ENCODE measurements at places on chromosomes 16 and 17. TPM values are rescaled to one million over a fixed set of nuclear protein-coding genes. Genes with fewer than 3 reads are reported as not detected.
A peak's percentile ranks its signal among the peaks of the same experiment; 100 is the strongest.

Gene AIPL1
- not detected for total RNA-seq

Gene ITGB4
- 3.4 TPM for total RNA-seq

Gene CCDC78
- total RNA-seq = 8.5 TPM

Gene SEPTIN12
- 0.40 TPM for total RNA-seq

Gene CMTM2
- total RNA-seq = not detected

Gene KRT34
- not detected for total RNA-seq

Gene C16orf92
- total RNA-seq = not detected

Gene ABCA3
- total RNA-seq = 3.3 TPM

Gene CDH5
- not detected for total RNA-seq

Gene OTOP3
- total RNA-seq = not detected

Gene GAS2L2
- 0.09 TPM for total RNA-seq

GRCh38 chr16:90032674-90033331 is 13.5 kb upstream of the DBNDD1 start:
- no peak for DNase-seq
- no peak overlapping the region for H3K27ac ChIP-seq
- H3K4me1 ChIP-seq = no peaks in the 10 kb centered on the region
- H3K36me3 ChIP-seq = peaks cover 50% of the 10 kb centered on the region

DNA sequence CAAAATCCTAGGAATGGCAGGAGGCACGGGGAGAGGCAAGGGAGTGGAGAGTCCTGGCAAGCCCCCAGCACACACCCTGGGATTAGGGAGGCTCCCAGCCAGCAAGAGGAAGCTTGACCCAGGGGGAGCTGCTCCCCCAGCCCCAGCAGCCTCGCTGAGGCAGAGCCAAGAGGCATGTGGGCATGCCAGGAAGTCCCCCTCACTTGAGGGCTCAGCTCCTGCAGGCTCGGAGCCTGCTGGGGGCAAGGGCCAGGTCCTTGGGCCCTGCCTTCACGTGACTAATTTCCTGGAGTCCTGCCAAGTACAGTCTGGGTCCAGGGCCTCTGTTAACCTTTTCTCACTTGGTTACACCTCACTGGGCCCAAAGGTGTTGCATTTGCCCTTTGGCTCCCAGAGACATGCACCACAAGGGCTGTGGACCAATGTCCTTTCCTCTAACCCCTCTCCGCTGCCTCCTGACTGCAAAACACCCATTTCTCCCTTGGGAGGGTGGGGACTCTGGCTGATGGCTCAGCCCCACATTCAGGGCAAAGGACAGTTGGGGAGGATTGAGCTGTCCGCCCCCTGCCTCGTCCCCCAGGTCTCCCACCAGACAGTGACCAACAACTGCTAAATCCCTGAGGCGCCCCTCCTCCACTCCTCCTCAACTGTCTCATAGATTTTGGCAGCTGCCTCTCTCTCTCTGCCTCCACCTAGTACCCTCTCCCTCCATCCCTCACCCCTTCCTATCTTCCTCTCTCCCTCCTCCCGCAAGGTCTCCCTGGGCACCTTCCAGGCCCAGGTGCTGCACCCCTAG is 4.4 kb upstream of the SLC47A2 start:
- no peak overlapping the region for H3K27ac ChIP-seq
- H3K27me3 ChIP-seq = no peaks in the 10 kb centered on the region
- H3K36me3 ChIP-seq = no peaks in the 10 kb centered on the region
- no peaks in the 10 kb centered on the region for H3K4me1 ChIP-seq
- DNase-seq = peak; percentile 43
- H3K4me3 ChIP-seq = no peak overlapping the region

GRCh38 chr17:35152421-35153140 is 5.0 kb downstream of the UNC45B start:
- no peak overlapping the region for H3K27ac ChIP-seq
- H3K27me3 ChIP-seq = no peaks in the 10 kb centered on the region
- H3K4me1 ChIP-seq = no peaks in the 10 kb centered on the region

GRCh38 chr16:49200223-49200820 is 81.3 kb downstream of the CBLN1 start:
- no peaks in the 10 kb centered on the region for H3K4me1 ChIP-seq
- no peaks in the 10 kb centered on the region for H3K36me3 ChIP-seq
- no peak for DNase-seq

GRCh38 chr17:40326014-40326831 is 17.2 kb downstream of the RARA start:
- H3K36me3 ChIP-seq = no peaks in the 10 kb centered on the region
- no peak overlapping the region for H3K27ac ChIP-seq
- peaks cover 12% of the 10 kb centered on the region for H3K4me1 ChIP-seq
- H3K4me3 ChIP-seq = no peak overlapping the region
- no peaks in the 10 kb centered on the region for H3K27me3 ChIP-seq
- no peak for DNase-seq

GRCh38 chr17:17841601-17842025 is 4.8 kb upstream of the SREBF1 start:
- peak; percentile 73 for DNase-seq
- no peak overlapping the region for H3K4me3 ChIP-seq
- H3K36me3 ChIP-seq = no peaks in the 10 kb centered on the region
- H3K27me3 ChIP-seq = no peaks in the 10 kb centered on the region

DNA sequence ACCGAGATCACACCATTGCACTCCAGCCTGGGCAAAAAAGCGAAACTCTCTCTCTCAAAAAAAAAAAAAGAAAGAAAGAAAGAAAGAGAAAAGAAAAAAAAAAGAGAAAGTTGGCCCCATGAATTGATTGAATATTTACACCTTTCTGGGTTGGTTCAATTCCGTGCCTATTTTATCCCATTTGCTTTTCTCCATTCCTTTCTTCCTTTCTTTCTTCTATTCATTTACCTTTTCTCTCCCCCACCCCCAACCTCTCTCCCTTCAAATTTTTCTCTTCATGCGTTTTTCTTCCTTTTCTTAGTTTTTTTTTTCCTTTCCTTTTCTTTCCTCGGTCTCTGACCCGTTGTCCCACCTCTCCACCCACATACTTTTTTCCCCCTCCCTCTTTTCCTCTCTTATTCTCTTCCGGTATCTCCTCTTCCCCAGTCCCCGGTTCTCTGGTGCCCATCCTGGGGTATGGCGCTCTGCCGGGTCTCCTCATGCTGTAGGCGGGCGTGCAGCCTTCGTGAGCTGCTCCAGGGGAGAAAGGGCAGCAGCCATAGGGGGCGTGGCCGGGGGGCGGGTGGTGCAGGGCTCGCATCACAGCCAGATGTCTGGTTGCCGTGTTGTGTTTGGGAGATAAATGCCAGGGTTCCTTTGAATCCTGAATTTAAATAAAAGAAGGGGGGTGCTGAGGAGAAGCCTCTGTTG is 5.3 kb upstream of the COL1A1 start:
- no peaks in the 10 kb centered on the region for H3K36me3 ChIP-seq
- H3K27ac ChIP-seq = no peak overlapping the region
- peaks cover 12% of the 10 kb centered on the region for H3K27me3 ChIP-seq

GRCh38 chr16:48405153-48405552 is 19.9 kb upstream of the SIAH1 start:
- no peak overlapping the region for H3K27ac ChIP-seq
- no peak overlapping the region for H3K4me3 ChIP-seq
- no peak for DNase-seq
- no peaks in the 10 kb centered on the region for H3K36me3 ChIP-seq
- H3K27me3 ChIP-seq = no peaks in the 10 kb centered on the region

DNA sequence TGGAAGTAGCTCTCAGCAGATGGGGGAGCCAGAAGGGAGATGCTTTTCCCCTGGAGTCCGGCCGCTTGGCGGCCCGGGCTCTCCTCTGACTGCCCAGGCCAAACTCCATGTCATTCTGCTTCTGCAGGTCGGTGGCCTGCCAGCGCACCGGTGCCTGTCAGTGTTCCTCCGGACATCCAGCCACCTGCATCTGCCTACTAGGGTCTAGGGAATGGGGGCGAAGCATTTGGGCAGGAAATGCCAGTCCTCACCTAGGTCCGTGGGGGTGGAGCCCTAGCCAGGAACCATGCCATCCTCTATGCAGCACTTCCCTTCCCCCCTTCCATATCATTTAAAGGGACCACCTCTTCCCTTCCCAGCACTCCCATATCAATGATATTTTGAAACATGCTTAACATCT is 34.2 kb downstream of the GJC1 start:
- no peaks in the 10 kb centered on the region for H3K27me3 ChIP-seq
- no peak overlapping the region for H3K4me3 ChIP-seq
- peak; percentile 65 for DNase-seq
- H3K27ac ChIP-seq = peak overlapping the region; percentile 58
- H3K4me1 ChIP-seq = no peaks in the 10 kb centered on the region
- peaks cover 33% of the 10 kb centered on the region for H3K36me3 ChIP-seq

DNA sequence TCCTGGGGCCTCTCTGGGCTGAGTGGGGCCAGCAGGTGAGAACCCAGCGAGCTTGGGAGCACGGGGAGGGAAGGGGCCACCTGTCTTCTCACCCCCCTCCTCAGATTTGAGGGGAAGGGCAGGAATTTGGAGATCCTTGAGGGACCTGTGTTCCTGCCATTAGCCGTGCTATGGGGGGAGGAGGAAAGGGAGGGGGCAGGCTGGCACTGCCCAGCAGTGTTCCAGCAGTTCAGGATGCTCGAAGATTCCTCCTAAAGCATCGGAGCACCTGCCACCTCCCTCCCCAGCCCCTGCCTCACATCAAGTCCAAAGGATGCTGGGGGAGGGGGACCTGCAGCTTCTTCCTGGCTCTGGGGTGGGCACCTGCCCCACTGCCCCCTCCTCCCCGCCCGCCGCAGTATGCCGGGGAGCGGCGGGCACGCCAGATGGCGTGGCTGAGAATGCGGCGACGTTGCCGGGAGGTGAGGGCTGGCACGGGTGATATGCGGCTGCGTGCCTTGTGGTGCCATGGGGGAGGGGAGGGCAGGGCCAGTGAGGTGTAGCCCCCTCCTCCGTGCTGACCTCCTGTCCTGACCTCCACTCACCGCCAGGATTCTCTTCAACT is 4.7 kb upstream of the NEUROD2 start:
- H3K4me3 ChIP-seq = no peak overlapping the region
- H3K4me1 ChIP-seq = no peaks in the 10 kb centered on the region
- DNase-seq = no peak
- no peaks in the 10 kb centered on the region for H3K36me3 ChIP-seq
- H3K27ac ChIP-seq = no peak overlapping the region

GRCh38 chr16:1645914-1646525 is 32.1 kb upstream of the JPT2 start:
- peaks cover 55% of the 10 kb centered on the region for H3K36me3 ChIP-seq
- no peak overlapping the region for H3K4me3 ChIP-seq
- peak; percentile 88 for DNase-seq
- no peak overlapping the region for H3K27ac ChIP-seq
- no peaks in the 10 kb centered on the region for H3K4me1 ChIP-seq

GRCh38 chr17:82831818-82832200 is 8.0 kb downstream of the ZNF750 start:
- H3K36me3 ChIP-seq = peaks cover 36% of the 10 kb centered on the region
- H3K27me3 ChIP-seq = no peaks in the 10 kb centered on the region
- no peak overlapping the region for H3K4me3 ChIP-seq
- DNase-seq = no peak

- no peak overlapping the region for H3K4me3 ChIP-seq
- no peak overlapping the region for H3K27ac ChIP-seq
- H3K4me1 ChIP-seq = no peaks in the 10 kb centered on the region
- no peak for DNase-seq
- peaks cover 54% of the 10 kb centered on the region for H3K27me3 ChIP-seq
- H3K36me3 ChIP-seq = no peaks in the 10 kb centered on the region
These were observed 3.9 kb upstream of the MARVELD3 start for GRCh38 chr16:71622088-71622487.

GRCh38 chr16:66277311-66278070 is 89.0 kb upstream of the CDH5 start:
- DNase-seq = peak; percentile 27
- no peak overlapping the region for H3K4me3 ChIP-seq

- H3K36me3 ChIP-seq = no peaks in the 10 kb centered on the region
These were observed at the start of gene UTS2R for GRCh38 chr17:82371333-82372248. UTS2R (plus strand) TSS chr17:82371765; CDS start chr17:82374325, 2,560 bp downstream.
